ENCODE measurements at places on chromosomes 6 and 20.

DNA sequence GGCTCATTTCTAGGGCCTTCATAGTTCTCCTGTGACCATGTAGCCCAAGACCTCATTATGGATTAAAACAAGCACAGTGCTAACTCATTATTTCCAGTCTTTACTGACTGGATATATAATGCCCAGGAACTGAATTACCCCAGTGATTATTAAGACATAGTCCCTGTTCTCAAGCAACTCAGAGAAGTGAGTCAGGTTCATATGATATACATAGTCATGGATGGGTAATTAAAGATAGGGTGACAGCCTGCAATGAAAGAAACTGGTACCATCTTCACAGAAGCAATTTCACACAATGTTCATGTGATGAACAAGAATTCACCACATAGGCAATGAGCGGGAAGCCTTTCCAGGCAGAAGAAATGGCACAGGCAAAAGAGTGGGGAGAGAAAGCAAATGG lies 3.5 kb downstream of the TRIM27 start:
- no peak for DNase-seq

- DNase-seq: no peak
Measured at GRCh38 chr6:48610846-48611245, 499.8 kb upstream of the PTCHD4 start.

DNA sequence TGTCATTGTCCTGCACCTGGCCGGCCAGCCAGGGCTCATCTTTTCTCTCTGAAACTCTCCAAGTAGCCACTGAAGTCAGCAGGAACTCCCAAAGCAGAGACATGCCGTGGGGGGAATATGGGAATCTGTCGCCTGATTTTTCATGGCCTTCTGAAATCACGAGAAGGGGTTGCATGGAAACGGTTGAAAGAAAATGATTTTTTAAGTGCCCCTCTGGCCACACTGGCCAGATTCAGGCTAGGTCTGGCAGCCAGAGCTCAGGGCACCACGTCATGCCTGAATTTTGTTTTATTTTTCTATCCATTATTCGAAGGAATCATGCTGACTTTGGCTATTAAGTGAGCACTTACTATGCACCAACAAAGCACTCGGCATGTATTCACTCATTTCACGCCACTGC lies 65.2 kb downstream of the EYA2 start:
- DNase-seq: no peak

DNA sequence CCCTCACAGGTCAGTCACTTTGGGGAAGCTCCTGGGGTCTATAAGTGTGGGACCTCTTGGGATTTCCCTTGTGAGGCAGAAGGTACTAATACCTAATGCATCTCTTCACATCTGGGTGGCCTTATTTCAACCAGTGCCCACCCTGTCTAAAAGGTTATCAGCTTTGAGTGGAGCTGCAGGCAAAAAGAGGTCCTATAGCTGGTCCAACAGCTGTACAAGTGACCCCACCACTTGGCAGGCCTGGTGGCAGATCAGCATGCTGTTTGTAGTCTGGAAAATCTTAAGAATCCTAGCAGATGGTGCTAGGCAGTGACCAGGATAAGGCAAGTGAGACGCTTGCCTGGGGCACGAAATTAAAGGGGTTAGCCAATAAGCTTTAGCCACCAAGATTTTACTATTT lies 51.6 kb upstream of the GTSF1L start:
- no peak for DNase-seq

GRCh38 chr6:73798592-73798991 lies 102.6 kb downstream of the CD109 start:
- DNase-seq: peak; percentile 48

- no peak for DNase-seq
Measured at GRCh38 chr6:78910010-78910409, 42.7 kb downstream of the IRAK1BP1 start.

DNA sequence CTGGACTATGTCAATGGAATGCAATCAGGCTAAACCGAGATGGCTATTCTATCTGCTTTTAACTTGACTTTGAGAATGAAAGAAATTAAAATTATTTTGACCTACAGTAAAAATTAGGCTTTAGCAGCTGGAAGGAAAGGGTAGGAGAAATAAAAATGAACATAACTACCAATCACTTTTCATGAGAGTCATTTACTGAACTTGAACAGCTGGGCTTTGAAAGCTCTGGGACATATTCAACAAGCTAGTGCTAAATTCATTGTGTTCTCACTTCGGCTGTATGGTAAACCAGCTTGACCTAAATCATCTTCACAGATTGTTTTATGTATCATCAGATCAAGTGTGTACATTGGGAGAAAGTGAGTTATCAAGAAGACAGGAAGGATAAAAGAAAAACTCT lies 161.5 kb upstream of the STXBP5 start:
- no peak for DNase-seq

DNA sequence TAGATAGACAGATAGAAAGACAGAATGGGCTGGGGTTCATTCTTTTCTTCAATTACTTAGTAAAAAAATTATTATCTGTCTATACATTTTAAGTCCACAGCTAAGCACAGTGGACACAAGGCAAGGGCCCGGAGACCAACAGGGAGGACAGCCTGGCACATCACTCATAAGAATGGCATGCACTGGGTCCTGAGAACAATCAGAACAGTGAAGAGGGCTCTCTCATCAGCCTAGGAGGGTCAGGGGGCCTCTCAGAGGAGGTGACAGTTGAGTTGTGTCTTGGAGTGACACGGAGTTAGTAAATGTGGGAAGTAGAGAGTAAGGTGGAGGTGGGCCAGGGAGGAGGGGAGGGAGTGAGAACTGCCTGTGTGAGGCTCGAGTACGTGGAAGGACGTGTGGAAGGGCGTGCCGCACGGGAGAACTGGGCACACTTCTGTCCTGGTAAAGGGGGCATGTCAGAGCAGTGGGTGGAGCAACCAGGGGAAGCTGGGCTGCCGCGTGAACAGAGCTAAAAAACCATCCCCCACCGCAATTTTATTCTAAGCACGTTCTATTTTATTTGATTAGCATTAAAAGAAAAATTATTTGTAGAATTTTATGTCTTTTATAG lies 45.1 kb upstream of the DSP start:
- no peak for DNase-seq

DNA sequence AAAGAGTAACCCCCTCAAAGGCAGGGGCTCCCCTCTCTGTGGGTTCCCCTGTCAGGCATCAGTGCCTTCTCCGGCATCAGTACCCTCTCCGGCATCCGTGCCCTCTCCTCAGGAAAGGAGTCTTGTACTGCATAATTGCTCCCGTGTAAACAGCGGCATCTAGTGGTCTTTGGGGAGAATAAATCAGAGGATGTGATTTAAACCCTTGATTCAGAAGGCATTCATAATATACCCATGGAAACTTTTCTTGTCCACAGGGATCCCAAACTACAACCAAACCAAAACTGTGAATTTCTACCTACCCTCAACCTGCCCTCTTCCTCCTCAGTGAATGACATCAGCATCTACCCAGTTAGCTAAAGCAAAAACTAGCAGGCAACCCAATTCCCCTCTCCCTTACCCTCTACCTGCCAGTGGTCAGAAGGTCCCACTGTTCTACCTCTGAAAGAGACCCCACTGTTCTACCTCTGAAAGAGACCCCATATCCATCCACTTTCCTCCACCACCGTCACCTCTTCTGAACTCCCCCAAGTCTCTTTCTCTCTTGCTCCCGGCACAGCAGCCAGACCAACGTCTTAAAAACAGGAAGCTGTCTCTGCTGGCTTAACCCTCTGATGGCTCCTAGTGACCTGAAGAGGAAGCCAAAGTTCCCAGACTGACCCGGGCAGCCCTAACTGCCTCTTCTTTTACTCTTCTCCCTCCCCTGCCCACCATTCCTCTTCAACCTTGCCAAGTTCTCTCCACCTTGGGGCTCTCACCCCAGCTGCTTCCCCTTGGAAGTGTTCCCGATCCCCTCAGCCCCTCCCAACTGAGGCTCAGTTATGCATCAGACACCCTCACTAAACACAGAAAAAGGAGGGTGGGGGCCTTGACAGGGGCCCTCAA lies 27.2 kb downstream of the UBE2V1 start:
- peak; percentile 82 for DNase-seq
